ENCODE measurements at places on chromosomes 1 and 21. TPM values are rescaled to one million over a fixed set of nuclear protein-coding genes. Genes with fewer than 3 reads are reported as not detected.

NRDC gene
- 137 TPM for polyA plus RNA-seq

SERPINC1 gene
- 0.16 TPM for polyA plus RNA-seq

LIN9 gene
- 6.7 TPM for polyA plus RNA-seq

TLCD4 gene
- polyA plus RNA-seq, result 12.7 TPM

KRTAP10-11 gene
- polyA plus RNA-seq, result not detected

LRRC53 gene
- polyA plus RNA-seq, result not detected

DRAM2 gene
- polyA plus RNA-seq, result 36.1 TPM

SPRR2F gene
- not detected for polyA plus RNA-seq

TINAGL1 gene
- polyA plus RNA-seq, result 21.1 TPM

KIRREL1 gene
- polyA plus RNA-seq, result 25.4 TPM

LDLRAD1 gene
- polyA plus RNA-seq, result not detected

Measured in forelimb muscle (tissue), 1 donor.